ENCODE measurements at places on chromosomes 13 and 19.

DNA sequence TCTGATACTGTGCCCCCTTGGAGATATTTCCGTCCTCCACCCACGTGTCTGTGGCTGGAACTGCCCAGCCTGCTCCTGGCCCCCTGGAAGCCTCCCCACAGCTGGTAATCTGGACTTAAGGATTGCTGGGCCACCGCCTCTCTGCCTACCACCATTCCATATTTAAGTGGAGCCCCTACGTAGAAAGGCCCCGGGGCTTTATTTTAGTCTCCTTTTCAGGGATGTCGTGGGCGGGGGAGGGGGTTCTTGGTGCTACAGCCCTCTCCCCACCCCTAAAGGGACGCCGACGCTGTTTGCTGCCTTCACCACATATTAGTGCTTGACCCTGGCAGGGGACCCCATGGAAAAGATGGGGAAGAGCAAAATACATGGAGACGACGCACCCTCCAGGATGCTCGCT is 2.7 kb upstream of the NOP53 start:
- no peak for DNase-seq

DNA sequence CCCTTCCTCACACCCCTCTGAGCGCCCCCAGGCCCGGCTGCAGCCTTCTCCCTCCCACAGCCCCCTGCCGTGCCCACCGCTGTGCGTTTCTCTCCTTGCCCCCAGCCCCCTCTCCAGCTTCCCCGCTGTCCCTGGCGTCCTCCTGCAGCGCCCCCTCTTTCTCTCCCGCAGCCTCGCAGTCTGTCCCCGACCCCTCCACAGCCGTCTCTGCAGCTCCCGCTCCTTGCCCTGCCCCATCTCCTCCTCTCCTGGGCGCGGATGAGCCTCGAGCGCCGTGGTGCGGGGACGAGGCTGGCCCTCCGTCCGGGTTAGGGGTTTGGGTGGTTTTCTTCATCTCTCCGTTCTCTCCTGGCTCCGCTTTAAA is 1.1 kb downstream of the KMT5C start:
- no peak for DNase-seq

DNA sequence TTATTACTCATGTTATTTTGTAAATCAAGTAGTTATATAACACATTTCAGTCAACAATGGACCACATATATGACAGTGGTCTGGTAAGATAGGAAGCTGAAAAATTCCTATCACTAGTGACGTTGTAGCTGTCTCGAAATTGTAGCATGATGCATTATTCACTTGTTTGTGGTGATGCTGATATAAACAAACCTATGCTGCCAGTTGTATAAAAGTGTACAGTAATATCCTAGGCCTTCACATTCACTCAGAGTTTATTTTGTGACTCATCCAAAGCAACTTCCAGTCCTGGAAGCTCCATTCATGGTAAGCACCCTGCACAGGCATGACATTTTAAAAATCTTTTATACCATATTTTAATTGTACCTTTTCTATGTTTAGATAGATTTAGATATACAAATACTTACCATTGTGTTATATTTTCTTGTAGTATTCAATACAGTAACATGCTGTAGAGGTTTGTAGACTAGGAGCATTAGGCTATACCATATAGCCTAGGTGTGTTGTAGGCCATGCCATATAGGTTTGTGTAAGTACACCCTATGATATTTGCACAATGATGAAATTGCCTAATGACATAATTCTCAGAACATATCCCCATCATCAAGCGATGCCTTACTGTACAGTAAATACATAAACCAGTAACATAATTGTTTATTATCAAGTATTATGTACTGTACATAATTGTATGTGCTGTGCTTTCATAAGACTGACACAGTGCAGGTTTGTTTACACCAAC is 49.3 kb downstream of the IFT88 start:
- no peak for DNase-seq

GRCh38 chr19:48569814-48570213 is 17.8 kb downstream of the SULT2B1 start:
- DNase-seq: no peak

- DNase-seq: no peak
Measured at GRCh38 chr19:9947441-9947840, 11.1 kb upstream of the OLFM2 start.

DNA sequence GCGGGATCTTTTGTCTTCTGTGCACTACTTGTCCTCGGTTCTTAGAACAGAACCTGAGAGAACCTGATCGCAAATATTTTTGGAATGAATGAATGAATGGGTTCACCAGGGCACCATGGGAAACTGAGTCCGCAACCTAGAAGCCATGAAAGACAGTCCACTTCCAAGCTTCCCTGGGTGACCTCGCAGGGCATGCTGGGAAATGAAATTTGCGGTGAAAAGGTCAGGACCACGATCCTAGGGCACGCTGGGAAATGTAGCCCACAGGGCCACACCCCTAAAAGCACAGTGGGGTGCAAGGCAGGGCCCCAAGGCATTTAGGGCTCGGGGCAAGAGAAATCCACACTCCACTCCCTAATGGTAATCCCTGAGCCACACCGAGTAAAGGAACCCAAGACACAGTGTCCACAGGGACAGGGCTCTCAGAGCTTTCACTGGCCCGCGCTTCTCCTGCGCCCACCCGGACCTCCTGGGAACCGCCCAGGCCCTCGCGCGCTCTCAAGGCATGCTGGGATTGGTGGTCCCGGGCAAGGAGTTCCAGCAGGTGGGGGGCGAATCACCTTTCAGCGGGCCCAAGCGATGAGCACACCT is 1.1 kb upstream of the PPP1R12C start:
- peak; percentile 78 for DNase-seq

DNA sequence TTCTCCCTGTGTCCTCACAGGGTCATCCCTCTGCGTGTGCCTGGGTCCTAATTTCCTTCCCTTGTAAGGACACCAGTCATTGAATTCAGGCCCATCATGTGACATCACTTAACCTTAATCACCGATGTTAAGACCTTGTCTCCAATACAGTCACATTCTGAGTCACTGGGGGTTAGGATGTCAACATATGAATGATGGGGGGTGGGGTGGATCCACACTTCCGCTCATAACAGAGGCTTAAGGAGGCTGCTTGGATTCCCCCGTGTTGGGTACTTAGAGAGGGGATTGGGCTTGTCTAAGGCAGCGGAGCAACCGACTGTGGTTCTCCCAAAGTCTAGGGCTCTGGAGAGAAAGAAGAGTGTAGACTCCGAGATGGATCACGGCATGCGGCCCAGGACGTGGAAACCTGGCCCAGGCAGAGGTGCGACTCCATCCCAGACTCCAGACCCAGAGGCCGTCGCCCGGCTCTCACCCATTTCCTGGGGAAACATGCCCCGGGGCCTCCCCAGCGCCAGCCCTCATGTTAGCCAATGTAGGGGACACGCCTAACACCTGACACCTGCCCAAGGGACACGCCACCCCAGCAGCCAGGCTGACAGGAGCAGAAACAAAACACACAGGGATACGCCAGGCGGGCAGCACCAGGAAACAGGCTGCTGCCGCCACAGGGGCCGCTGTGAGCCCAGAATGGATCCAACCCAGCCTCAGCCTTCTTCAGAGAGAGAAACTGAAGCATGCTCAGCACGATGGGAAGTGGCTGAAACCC is 17.1 kb upstream of the IGLON5 start:
- no peak for DNase-seq

GRCh38 chr13:25963674-25964073 is 88.1 kb downstream of the SHISA2 start:
- no peak for DNase-seq

DNA sequence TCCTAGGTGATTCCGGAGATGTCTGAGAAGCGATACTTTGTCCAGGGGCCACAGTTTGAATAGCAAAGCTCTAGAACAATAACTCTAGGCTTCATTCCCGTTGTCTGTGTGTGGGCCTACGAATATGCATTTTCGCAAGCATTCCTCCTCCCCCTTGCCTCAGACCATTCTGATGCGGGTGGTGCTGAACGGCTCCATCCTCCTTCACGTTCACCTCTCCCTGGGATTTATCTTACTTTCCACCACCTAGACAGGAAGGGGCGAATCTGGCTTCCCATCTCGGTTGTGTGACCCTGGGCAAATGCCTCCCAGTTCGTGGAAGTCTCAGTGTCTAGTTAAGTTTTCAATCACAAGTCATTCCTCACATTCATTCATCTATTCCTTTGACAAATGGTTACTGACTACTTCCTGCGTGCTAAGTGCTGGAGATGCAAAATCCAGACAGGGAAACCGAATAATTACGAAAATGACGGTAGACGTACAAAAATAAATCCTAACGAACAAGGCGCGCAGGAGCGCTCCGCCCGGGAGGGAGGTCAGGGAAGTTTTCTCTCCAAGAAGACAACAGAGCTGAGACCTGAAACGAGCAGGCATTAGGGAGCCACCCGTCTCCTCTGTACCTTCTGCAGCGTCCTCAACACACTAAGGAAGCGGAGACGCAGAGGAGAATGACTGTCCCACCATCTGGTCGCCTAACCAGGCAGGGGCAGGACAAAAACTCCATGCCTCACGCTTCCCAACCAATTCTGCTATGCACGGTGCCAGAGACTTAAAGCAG is 1.3 kb upstream of the CNOT3 start:
- peak; percentile 31 for DNase-seq

GRCh38 chr13:45055902-45056648 is 64.2 kb upstream of the GTF2F2 start:
- no peak for DNase-seq

DNA sequence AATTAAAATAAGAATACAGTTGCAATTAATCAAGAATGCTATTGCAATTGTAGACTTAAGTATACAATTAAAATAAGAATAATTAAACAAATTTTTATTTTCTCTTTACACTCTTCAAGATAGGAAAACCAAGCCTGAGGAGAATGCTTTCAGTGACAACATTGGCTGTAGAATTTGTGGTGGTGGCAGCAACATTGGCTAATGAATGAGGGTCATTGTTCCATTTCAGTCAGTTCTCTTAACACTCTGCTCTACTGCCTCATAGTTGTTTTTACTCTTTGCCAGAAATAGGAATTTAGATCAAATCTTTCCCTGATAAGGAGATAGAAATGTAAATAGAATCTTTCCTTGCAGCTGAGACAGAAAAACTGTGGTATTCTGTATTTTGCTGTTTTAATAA is 391.6 kb downstream of the PCDH20 start:
- peak; percentile 0 for DNase-seq

DNA sequence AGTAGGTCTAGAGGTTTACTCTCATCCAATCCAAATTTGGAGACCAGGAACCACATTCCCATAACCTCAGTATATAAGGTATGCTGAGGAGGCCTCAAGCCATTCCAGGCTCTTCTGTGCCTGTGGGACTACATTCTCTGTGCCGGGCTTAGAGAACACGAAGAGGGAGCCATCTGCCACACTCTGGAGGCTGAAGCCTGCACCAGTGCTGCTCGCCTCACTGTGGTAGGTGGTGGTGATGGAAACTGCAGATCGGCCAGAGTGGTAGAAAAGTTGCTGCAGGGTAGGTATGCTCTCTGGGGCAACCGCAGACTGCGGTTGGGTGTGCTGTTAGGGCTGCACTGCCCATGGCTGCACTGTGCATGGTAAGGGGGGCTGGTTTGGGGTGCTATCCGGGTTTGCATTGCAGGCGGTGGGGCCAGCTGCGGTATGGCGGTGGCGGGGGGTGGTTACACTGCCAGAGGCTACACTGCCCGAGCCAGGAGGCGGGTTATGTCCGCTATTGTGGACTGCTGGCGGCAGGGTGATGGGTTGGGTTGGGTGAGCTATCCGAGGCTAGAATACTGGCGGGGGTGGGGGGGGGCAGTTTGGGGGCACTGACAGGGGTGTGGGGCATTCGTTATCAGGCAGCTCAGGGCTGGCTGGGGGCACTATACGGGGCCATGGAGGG is 145.0 kb downstream of the TNFRSF19 start:
- DNase-seq: no peak

DNA sequence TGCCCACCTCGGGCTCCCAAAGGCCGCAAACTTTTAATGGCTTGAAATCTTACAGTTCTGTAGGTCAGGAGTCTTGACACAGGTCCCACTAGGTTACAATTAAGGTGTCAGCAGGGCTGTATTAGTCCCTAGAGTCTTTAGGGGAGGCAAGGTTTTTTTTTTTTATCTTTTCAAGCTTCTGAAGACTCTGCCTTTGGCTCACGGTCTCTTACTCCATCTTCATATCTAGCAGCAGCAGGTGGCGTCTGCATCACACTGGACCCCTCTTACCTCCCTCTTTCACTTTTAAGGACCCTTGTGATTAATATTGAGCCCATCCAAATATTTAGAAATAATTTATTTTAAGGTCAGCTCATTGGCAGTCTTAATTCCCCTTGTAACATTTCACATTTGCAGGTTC is 11.6 kb downstream of the MIR17HG start:
- DNase-seq: no peak

DNA sequence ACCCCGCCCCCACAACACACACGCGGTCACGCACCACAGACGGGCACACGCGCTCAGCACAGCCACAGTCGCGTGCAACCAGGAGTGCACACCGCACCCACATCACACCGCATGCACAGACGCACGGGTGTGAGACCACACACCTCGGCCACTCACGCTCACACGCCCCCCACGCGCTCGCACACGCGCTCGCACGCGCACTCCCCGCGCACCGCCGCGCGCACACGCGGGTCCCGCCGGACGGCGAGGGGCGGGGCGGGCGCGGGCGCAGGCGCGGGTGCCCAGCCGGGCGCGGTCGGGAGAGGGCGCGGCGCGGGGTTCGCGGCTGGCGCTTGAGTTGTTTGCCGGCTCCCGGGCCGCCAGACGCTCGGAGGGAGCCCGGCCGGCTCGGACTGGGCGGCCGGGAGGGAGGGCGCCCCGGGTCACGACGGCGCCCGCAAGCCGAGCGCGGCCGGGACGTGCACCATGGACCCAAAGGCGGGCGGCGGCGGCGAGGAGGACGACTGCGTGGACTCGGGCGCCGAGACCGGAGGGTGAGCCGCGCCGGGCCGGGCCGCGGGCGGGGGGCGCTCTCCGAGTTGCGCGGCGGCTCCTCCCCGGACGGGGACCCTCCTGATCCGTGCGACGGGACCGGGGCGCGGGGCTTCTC is at the start of gene FAM124A:
FAM124A (plus strand) TSS at position 362 of the 649 bp plus-strand sequence; CDS start at position 466, 104 bp downstream.
- peak; percentile 58 for DNase-seq

DNA sequence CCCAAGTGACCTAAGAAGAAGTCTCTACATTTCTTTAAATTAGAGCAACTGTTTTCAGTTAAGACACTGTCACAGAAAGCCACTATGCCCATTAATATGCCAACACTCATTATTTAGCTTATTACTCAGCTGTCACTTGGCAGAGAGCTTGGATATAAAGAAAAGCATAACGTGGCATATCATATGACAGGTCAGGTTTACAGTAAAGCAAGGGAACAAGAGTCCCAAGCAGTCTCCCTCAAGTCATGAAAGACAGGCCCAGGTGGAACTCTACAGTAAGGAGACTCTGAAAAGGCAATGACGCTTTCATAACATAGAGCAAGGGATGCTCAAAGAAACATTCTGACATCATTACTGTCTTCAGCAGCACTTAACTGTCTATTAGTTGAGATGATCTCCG is 6.3 kb downstream of the LHFPL6 start:
- DNase-seq: no peak

DNA sequence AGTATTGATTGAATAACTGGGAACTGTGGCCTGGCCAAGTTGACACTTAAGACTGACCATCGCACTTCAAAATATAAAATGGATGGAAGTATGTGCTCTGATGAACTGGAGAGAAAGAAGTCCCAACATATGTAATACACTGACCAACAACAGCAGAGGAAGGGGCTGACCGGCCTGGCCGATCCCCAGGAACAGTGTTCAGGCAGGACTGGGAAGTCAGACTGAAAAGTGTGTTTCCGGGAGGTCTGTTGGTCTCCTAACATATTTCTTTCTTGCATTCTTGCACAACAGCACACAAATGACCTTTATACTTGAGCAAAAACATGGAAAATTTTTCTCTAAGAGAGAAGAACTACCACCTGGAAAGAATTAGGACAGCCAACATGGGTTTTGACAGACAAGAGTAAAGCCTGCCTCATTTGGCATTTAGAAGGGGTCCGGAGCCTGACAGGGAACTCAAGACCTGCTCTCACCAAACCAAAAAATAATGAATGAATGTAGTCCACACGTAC is 297.8 kb downstream of the OXGR1 start:
- no peak for DNase-seq

Data from HuH-7 (cell line).